Testis (tissue), 5 donors: ENCODE measurements at places on chromosomes 5 and 9. TPM values are rescaled to one million over a fixed set of nuclear protein-coding genes. Genes with fewer than 3 reads are reported as not detected.

The FLT4 gene
- 24.2 TPM for total RNA-seq

The DROSHA gene
- total RNA-seq, result 79.6 TPM

The SOX30 gene
- total RNA-seq, result 47.7 TPM

The FOXI1 gene
- total RNA-seq, result 0.19 TPM

The LCN9 gene
- total RNA-seq, result 0.68 TPM

The ENTPD8 gene
- total RNA-seq, result 2.2 TPM

The SLC2A8 gene
- 62.7 TPM for total RNA-seq

The MBLAC2 gene
- total RNA-seq, result 10.2 TPM

The OSMR gene
- total RNA-seq, result 18.3 TPM

The CACFD1 gene
- total RNA-seq, result 47.9 TPM

The AHRR gene
- 43.4 TPM for total RNA-seq

The KIAA0825 gene
- 9.3 TPM for total RNA-seq

The FIBCD1 gene
- total RNA-seq, result 33.5 TPM

The RUSC2 gene
- total RNA-seq, result 28.7 TPM

The HTR4 gene
- 0.63 TPM for total RNA-seq

The ZDHHC11 gene
- total RNA-seq, result 37.2 TPM

The CDX1 gene
- total RNA-seq, result 5.2 TPM

The HEMGN gene
- 43.5 TPM for total RNA-seq

The GPR150 gene
- 0.87 TPM for total RNA-seq
